Amniotic epithelial cell (primary cell): ENCODE measurements at places on chromosomes 13 and 19.

DNA sequence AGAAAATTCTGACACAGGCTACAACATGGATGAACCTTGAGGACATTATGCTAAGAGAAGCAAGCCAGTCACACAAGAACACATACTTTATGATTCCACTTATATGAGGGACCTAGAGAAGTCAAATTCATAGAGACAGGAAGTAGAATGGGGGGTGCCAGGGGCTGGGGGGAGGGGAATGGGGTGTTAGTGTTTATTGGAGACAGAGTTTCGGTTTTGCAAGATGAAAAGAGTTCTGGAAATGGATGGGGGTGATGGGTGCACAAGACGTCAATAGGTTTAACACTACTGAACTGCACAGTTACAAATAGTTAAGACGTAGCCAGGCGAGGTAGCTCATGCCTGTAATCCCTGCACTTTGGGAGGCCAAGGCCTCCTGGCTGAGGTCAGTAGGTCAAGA is 3.5 kb upstream of the ZNF787 start:
- DNase-seq = no peak

DNA sequence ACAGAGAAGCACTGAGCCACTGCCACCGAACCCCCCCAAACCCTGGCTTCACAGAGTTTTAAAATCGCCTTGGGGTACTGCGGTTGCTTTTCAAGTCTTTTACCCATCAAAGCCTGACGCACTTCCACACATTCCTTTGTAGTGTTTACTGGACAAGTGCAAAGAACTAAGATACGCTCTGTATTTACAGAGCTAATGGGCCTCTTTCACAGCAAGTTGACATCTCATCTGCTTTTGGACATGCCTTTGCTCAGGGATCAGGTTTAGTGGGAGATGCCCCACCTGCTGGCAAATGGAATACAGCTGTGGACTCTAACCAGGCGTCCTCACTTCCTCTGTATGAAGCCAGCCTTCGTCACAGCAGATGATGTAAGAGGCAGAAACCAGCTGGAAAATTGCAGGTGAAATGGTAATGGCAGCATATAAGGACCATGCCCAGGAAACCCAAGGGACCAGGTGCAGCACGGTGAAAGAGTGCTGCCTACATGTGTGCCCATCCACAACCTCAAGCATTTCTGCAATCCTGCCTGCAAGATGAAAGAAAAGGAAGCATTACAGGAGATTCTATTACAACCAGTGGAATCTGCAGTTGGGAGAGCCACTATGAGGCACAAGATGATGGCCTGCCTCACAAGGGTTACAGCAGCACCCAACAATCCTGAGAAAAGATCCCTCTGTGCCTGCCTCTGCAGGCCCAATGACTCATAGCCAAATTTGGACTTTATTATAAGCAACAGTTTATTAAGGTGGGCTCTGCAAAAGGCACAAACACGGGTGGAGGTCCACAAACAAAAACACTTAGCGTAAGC is 34.7 kb downstream of the BRD4 start:
- peak; percentile 62 for DNase-seq

- DNase-seq = peak; percentile 36
Measured at GRCh38 chr19:16301999-16302694, 22.5 kb upstream of the KLF2 start.

DNA sequence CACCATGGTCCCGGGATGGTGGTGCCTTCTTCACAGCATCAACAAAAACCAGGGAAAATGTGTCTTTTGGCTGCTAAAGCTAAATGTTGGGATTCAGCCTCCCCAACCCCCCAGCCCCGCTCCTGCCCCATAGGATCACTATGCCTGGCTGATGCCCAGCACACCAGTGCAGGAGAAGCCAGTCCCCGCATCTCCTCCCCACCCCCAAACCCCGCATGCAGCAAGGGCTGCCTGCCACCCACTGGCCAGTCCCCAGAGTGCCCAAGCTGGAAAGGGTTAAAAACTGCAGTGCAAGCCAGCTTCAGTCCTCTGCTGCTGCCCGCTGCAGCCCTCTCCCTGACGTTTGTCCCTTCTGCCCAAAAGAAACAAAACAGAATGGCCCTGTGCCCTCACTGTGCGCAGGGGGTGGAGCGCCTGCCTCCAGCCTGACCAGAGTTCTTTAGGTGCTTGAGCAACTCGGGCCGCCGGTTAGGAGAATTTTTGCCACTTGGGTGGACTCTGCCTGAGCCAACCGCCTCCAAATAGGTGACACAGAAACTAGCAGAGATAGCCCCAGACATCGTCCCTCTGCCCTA is 3.7 kb downstream of the CALM3 start:
- no peak for DNase-seq

- DNase-seq = no peak
Measured at GRCh38 chr13:94122300-94122915, 357.1 kb downstream of the DCT start.
